Naive B cell (primary cell): ENCODE measurements at places on chromosomes 1 and 21. TPM values are rescaled to one million over a fixed set of nuclear protein-coding genes. Genes with fewer than 3 reads are reported as not detected.

ATP6V1G3 gene
- polyA plus RNA-seq: not detected

DNA sequence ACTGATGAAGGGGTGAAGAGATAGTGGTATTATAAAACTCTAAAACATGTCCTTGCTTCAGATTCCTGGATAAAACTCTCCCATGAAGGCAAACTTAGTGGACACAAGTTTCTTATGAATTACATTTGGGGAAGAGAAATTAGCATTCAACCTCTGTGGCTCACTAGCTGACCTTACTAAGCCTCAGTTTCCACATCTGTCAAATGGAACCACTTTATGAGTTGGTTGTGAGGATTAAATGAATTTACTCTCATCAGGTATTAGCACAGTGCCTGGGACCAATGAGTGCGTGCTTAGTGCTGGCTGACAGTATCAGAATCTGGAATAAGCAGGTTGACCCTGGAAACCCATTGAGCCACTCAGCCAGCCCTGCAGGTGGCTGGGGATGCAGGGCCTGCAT, 2.6 kb downstream of the CACNA1S start:
- no peak for DNase-seq

GRCh38 chr1:111192074-111192473, 8.4 kb downstream of the DENND2D start:
- DNase-seq: no peak

- DNase-seq: no peak
These were observed 366.4 kb upstream of the CXADR start for GRCh38 chr21:17146426-17146825.

DNA sequence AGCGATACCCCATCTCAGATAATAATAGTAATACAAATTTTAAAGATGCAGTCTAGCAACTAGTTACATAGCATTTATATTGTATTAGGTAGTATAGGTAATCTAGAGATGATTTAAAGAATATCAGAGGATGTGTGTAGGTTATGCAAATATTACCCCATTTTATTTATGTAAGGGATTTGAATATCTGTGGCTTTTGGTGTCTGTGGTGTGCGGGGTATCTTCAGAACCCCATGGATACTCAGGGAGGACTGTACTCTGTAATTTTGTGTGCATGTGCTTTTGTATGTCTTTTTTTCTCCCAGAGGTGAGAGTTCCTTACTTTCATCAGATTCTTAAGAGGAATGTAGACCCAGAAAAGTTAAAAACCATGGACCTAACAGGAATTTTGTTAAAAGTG, 12.8 kb downstream of the RNF2 start:
- DNase-seq: no peak

DNA sequence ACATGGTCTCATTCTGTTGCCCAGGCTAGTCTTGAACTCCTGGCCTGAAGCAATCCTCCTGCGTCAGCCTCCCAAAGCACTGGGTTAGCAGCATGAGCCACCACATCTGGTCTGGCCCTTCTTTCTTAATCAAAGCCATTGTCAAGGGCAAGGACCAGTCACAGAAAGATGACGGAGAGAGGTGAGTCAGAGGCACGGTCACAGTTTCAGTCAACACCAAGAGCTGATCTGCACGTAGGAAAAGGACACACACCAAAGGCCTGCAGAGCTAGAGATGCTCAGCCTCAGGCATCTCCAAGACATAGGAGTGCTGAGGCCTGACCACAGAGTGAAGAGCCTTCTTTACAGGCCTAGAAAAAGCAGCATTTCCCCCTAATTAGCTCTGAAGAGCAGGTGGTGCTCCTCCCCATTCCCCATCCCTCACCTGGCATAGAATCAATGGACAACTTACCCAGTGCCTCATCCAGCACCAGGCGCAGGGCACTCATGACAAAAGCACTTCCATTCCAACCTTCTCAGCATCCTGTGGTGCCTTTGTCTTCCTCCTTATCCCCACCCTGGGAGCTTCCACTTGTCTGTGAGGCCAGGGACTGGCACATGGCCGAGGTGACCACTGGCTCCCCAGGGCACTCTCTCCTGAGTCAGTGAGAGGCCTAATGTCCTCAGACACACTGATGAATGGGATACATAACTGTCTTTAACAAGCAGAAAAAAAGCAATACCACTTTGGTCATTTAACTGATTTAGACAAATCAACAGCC, 139.8 kb downstream of the AJAP1 start:
- DNase-seq: no peak

RGS16 gene
- 0.52 TPM for polyA plus RNA-seq

KLF18 gene
- not detected for polyA plus RNA-seq

DNA sequence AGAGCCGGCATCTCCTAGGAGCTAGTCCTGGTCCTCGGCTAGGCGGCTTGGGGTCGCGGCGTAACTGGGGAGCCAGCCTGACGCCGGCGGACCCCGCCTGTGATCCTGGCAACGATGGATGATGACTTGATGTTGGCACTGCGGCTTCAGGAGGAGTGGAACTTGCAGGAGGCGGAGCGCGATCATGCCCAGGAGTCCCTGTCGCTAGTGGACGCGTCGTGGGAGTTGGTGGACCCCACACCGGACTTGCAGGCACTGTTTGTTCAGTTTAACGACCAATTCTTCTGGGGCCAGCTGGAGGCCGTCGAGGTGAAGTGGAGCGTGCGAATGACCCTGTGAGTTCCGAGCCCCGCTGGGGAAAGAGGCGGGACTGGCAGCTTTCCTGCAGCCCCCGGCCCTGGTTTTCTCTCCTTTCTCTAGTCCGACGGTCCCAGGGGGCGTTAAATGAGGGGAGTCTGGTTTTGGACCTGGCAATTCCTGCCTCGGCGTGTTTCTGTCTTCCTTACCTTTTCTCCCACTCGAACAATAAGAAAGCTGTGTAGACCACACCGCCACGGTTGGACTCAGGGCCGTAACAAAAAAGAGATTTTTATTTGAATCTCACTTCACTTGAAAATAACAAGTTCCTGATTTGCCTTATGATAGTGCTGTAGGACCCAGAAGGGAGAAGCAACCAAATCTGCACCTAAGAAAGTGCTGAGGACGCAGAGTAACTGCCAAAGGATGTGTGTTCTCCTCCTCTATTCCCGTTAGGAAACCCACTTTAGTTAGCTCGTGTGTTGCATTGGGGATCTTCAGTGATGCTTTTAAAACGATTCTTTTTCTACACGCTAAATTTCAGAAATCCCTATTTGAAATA, at the start of gene SPRTN:
SPRTN (plus strand) TSS at position 24 of the 859 bp plus-strand sequence; CDS start at position 115, 91 bp downstream.
- no peak for DNase-seq

- DNase-seq: no peak
These were observed 229.5 kb downstream of the PAPPA2 start for GRCh38 chr1:176692431-176692830.

DNA sequence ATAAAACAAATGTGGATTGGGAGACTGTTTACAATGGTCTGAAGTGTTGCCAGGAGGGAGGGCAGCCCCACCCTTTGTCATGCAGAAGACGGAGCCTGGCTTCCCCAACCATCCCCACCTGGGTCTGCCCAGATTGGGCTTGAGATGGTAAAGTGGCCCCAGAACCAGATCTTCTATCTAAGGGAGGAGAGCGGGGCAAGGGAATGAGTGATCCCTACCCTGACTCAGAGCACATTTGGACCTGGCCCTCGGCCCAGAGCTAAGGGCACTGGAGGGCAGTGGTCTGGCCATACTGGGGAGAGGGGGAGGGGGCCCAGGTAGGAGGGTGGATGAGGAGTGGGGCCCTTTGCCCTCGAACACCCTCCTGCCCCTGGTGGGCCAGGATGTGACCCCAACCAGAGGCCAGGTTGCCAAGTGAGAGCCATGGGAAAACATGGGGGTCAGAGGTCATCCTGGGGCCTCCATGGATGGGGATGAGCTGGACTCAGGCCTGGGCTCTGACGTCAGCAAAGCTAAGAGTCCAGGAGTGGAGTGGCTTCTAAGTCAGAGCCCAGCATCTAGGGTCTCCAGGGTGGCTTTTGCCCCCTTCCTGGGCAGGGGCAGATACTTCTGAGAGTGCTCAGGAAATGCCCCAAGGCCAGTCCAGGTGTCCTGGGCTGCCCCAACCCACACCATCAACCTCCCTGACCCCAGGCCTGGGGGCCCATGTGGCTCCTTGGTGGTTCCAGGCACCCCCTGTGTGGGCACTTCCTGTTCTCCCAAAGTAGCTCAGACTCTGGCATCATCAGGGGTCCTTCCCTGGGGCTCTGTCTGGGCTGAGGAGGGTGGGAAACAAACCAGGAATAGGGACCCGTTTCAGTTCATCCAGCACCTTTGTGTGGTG, 1.6 kb upstream of the LEFTY1 start:
- no peak for DNase-seq

- DNase-seq: no peak
These were observed 112.8 kb downstream of the PLPP3 start for GRCh38 chr1:56466538-56466937.

- no peak for DNase-seq
These were observed 48.3 kb downstream of the SIM2 start for GRCh38 chr21:36747041-36747814.

DNA sequence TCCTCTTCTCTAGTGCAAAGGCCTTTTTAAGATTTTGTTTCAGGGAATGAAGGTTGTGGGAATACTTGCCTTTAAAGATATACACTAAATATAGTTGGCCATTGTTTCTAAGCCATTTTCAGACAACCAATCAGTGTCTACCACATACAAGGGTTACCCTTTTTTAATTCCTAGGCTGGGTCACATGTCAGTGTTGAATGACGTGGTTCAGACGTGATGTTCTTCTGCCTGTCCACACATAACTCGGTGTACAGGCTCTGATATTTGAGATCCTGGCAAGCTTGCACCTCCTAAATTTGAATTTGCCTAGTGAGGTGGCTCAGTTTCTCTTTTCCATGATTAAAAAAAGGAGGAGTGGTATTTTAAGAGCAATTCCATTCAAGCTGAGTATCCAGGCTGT, 38.8 kb downstream of the DTL start:
- no peak for DNase-seq

GRCh38 chr21:40635391-40635790, 211.6 kb downstream of the DSCAM start:
- no peak for DNase-seq

AIRE gene
- 0.41 TPM for polyA plus RNA-seq

GCLM gene
- polyA plus RNA-seq: 6.8 TPM

DNA sequence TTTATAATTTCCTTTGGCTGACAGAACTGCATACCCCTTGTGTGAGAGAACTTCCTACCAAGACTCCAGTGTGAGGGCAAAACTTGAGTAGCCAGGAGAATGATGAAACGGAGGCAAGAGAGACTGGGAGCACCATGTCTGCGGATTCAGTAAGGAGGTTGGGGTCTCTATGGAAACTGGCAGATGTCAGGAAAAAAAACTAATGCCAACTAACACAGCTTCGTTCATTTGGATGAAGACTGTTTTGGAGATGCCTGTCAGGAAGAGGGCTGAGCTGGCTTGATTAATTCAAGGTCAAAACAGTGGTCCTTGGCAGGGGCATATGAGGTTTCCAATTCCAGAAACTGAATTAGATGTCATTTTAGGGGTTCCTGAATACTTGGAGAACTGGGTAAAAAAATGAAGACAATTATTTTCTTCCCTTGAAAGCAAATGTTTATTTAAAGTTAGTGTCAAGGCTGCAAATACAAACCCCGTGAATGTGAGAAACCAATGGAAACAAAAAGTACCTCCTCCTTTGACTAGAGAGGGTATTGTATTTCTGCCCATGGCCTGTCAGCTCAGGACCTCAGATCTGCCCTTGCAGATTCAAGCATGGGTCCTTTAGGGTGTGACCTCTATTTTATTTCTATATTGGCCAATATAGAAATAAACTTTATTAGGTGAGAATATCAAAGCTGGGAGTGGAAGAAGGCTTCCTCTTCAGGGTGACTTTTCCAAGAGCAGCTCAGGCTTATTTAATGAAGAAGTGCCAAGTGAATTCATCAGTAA, 110.5 kb downstream of the MAST2 start:
- DNase-seq: no peak

DIO1 gene
- polyA plus RNA-seq: not detected

DNA sequence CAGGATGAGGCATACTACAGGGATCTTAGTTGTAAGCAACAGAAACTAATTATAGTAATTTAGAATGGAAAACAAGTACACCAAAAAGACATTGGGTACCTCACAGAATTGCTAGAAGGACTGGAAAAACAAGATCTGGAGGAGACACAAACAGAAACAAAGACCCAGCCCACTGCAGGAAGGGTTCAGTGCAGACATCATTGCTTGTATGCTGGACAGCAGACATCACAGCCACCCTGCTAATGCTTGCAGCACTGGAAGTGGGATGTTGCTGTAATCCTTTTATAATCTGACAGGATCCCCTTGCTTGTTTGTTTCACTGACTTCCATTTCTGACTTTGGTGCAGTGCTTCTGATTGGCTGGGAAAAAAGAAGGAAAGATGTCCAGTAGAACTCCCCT, 111.4 kb upstream of the ZNF678 start:
- DNase-seq: no peak

DNA sequence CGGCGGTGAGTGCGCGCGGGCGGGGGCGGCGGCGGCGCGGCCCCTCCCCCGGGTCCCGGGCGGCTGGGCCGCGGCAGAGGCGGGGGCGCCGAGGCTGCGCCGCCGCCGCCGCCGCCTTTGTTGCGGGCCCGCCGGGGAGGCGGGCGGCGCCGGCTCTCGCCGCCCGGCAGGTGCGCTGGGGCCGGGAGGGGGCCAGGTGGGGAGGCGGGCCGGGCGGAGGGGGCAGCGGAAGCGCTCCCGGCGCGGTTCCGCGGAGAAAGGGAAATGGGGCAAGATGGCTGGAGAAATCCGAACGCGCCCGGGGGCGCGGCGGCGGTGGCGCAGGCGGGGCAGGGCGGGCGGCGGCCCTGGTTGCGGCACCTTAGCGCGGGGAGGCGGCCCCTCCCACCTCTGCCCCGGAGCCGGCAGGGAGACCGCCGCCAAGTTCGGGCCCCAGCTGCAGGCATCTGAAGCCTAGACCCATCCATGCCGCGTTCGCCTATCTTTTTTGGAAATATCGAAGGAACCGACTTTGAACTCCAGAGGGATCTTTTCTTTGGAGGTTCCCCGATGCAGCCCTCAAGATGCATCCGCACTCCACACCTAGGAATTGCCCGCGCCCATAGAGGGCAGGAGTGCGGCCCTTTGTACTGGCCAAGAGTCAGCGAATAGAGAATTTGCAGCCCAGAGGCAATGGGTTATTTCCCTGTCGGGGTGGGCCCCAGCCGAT, 479 bp downstream of the POGK start:
- peak; percentile 47 for DNase-seq

DNA sequence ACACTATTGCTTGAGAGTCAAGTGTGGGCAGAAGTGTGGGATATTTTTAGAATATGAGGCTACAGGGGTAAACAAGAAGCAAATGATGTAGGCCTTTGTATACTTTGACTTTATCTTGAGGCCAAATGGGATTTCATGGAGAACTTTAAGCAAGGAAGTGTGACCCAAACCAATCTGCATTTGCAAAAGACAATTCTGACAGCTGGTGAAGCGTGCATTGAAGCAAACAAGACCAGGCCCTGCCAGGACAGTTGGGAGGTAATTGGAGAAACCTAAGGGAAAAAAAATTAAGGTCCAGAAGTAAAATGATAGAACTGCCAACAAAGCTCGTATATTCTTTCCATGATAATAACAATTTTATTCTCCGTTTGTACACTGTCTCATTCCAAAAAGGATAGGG, 168.3 kb downstream of the TM2D1 start:
- no peak for DNase-seq
